Stimulated activated CD4-positive, alpha-beta T cell treated with anti-CD3 and anti-CD28 coated beads, Interleukin-15, amount 100 ng/mL, for 1 hour (primary cell): ENCODE measurements at places on chromosomes 13 and 19.

DNA sequence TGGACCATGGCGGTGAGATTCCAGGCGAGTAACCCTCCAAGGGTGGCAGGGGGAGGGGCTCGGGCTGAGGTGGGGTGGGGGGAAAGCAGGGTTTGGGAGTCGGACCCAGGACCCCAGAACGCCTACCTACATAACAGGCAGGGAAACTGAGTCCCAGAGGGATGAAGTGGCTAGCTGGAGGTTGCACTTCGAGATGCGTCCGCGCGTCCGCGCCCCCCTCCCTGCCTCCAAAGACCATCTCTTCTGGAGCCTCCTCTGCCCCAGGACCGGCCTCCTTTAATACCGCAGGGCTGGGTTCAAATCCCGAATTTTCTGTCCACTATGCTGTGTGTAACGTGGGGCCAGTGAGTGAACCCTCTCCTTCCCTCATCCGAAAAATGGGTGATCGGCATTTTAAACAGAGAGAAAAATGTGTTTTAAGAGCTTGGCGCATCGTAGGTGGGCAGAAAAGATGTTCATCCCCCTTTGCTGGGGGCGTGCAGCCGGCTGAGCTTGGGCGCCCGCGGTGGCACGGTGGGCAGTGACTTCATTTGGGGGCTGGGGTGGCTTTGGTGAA, 13.8 kb downstream of the TJP3 start:
- no peak for DNase-seq

- no peak for DNase-seq
These were observed 20.9 kb downstream of the BBC3 start for GRCh38 chr19:47210180-47210490.

- DNase-seq = no peak
These were observed 3.0 kb downstream of the ZNF577 start for GRCh38 chr19:51884713-51885112.

- no peak for DNase-seq
These were observed 271.0 kb downstream of the SLITRK5 start for GRCh38 chr13:87942205-87942604.

DNA sequence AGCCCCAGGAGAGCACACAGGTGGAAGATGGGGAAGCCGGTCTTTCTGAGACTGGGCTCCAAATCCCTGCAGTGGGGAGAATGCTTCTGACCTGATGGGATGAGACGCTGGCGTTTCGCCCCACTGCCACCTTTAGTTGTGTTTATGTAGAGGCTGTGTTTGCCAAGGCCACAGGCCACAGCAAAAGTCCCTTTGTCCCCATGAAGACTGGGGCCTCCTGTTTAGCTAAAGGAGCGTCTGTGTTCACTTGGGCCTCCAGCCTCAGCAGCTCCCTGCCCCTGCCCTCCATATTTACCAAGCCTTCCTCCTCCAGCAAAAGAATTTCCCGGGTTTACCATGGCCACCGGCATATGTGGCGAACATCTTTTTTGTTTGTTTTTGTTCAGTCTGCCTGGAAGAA, 10.4 kb upstream of the KLK14 start:
- no peak for DNase-seq

- no peak for DNase-seq
These were observed 17.2 kb downstream of the BRD4 start for GRCh38 chr19:15315101-15315500.
